ENCODE measurements at places on chromosomes 1 and 21.

DNA sequence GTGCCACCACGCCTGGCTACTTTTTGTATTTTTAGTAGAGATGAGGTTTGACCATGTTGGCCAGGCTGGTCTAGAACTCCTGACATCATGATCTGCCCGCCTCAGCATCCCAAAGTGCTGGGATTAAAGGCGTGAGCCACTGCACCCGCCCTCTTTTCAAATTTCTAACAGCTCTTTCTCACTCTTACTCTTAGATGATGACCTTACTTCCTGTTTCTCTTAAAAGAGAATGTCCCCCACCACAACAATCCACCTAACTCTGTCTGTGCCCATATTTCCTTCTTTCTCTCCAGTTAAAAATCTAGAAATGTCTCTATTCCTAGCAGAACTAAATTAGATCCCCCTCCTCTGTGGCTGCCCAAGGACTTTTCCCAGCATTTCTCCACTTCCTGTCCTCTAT, 46.6 kb upstream of the RGS2 start:
- DNase-seq = no peak

DNA sequence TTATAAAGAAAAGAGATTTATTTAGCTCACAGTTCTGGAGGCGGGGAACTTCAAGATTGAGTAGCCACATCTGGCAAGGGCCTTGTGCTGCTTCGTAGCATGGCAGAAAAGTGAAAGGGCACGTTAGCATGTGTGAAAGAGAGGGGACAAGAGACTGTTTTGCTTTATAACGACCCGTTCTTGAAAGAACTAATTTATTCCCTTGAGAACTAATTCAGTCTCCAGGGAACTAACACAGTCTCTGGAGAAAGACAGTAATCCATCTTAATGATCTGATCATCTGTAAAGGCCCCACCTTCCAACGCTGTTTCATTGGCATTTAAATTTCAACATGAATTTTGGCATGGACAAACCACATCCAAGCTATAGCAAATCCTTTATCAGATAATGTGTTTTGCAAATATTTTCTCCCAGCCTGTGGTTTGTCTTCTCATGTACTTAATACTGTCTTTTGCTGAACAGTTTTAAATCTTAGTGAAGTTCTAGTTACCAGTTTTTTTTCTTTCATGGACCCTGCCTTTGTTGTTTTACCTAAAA, 26.1 kb downstream of the MTR start:
- no peak for DNase-seq

DNA sequence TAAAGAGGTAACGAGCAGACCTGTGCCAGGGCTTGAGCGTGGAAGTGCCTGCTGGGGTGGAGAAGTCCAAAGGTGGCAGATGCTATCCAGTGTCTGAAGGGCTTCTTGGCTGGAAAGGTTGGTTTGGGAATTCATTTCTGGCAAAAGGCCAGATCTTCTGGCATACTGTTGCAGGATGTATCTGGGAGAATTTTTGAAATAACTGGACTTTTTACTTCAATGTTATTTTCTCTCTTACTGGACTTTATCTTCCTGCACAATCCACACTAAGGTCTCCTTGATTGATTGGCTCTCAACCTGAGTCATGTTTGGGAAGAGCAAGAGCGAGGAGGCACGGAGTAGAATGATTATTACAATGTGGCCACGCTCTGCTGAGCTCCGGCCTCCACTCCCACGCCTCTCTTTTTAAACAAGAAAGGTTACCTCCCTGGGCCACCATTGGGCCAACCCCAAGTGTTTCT, 278.4 kb downstream of the TM2D1 start:
- DNase-seq = no peak

- no peak for DNase-seq
These were observed 6.3 kb upstream of the GPR25 start for GRCh38 chr1:200866521-200866920.

- DNase-seq = no peak
These were observed 183.0 kb downstream of the HIVEP3 start for GRCh38 chr1:41735631-41736260.

DNA sequence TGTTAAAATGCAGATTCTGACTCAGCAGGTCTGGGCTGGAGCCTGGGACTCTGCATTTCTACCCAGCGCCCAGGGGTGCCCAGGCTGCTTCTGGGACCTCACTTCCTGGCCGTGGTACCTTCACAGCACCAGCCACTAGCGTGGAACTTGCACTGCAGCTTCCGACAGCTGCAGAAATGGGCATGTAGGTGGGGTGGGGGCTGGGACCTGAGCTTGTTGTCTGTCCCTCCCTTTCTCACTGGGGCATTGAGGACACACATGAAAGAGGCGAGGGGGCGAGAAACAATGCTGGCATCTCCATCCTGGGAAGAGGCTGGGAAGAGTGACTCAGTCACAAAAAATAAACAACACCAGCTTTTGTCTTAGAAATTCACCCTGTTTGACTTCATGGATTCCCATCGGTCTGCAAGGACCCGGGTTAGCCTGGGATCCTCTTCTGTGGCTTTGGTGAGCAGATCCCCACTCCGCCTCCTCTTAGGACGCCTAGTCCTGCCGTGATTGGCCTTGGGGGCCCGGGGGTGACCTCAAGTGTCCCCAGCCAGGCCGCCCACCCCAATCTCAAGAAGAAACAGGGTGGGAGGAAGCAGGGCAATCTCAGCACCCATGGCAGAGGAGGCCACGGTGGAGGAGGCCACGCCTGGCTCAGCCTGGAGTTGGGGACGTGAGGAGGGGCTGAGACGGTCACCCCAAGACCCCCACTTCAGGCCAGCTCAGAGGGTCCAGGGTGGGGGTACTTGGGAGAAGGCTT, 29.9 kb upstream of the POFUT2 start:
- no peak for DNase-seq

- no peak for DNase-seq
These were observed 129.9 kb downstream of the SLC30A10 start for GRCh38 chr1:219798283-219799030.

GRCh38 chr1:209727785-209728184, 23.1 kb downstream of the HSD11B1 start:
- DNase-seq = no peak

GRCh38 chr1:215606036-215606435, 38.9 kb downstream of the KCTD3 start:
- no peak for DNase-seq

DNA sequence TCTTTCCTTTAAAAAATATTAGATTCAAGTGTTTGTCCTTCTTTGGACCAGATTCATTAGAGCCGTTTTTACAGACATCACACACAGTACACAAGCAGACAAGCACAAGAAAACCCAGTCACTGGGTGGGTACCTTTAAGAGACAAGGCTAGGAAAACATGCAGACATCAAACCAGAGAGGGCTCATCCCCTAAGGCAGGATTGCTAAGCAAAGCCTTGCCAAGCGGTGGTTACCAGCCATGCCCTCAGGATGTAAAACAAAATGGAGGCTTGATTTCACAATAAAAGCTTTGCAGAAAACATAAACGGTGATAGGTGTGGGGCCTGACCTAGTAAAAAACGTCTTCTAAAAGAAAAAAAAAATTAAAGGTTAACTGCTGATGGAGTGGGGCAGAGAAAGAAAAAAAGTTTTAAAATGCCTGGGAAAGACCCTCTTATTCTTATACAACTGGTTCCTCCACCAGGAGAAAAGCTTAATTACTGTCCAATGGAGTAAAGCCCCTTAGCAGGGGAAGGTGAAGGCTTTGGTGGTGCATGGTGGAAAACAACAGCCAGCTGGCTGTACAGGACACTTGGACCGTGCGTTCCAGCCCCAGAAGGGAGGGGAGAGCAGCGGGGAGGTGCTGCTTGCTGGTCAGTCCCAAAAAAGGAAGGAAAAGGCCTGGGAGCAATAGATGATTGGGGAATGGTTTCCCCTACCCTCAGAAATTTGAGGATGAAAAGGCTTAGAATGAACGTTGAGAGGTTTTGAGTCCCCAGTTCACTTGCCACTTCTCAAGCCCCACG, 30.4 kb upstream of the FMO1 start:
- DNase-seq = no peak

Measured in NCI-H1930 (cell line).